ENCODE measurements at places on chromosomes 12 and 14. TPM values are rescaled to one million over a fixed set of nuclear protein-coding genes. Genes with fewer than 3 reads are reported as not detected.

The SIX6 gene
- total RNA-seq: not detected

The SOX5 gene
- not detected for total RNA-seq

The PRKD1 gene
- 2.6 TPM for total RNA-seq

The POTEM gene
- total RNA-seq: not detected

The BTG1 gene
- total RNA-seq: 91.1 TPM

The COX8C gene
- total RNA-seq: not detected

The ASCL1 gene
- total RNA-seq: not detected

The COL2A1 gene
- total RNA-seq: 0.08 TPM

The LIN7A gene
- total RNA-seq: 0.62 TPM

The CLEC2A gene
- not detected for total RNA-seq

The C12orf54 gene
- total RNA-seq: not detected

The RHOJ gene
- not detected for total RNA-seq

The RNF212B gene
- not detected for total RNA-seq

The RDH16 gene
- 0.16 TPM for total RNA-seq

The CCDC175 gene
- total RNA-seq: not detected

The NELL2 gene
- 0.07 TPM for total RNA-seq

The NACA gene
- 1,523 TPM for total RNA-seq

The CCDC197 gene
- total RNA-seq: not detected

The CLEC4A gene
- total RNA-seq: not detected

The SLC17A8 gene
- total RNA-seq: not detected

The KRT1 gene
- not detected for total RNA-seq

The PDZRN4 gene
- total RNA-seq: not detected

The IL31 gene
- total RNA-seq: not detected

The BCL2L14 gene
- total RNA-seq: not detected

The RNASE3 gene
- total RNA-seq: not detected

The CHGA gene
- 0.91 TPM for total RNA-seq

The MYF5 gene
- total RNA-seq: not detected

The MSI1 gene
- total RNA-seq: 1.3 TPM

The SERPINA1 gene
- 0.92 TPM for total RNA-seq

The TSHR gene
- not detected for total RNA-seq

The CEBPE gene
- not detected for total RNA-seq

The FLVCR2 gene
- 3.1 TPM for total RNA-seq

The GSC gene
- 0.29 TPM for total RNA-seq

The TPH2 gene
- total RNA-seq: not detected

The MYL2 gene
- not detected for total RNA-seq

The COPS7A gene
- total RNA-seq: 53.3 TPM

The ANKRD33 gene
- total RNA-seq: not detected

The KCNMB4 gene
- total RNA-seq: 0.15 TPM

The ZDHHC22 gene
- 0.30 TPM for total RNA-seq

The HHIPL1 gene
- 0.17 TPM for total RNA-seq

The OR4N2 gene
- total RNA-seq: not detected

The TOMM20L gene
- not detected for total RNA-seq

The BBOF1 gene
- 5.3 TPM for total RNA-seq

The CLEC12A gene
- not detected for total RNA-seq

The GTF2A1 gene
- total RNA-seq: 12.4 TPM

The CBLN3 gene
- 1.5 TPM for total RNA-seq
